ENCODE measurements at places on chromosomes 1 and 21.

GRCh38 chr1:200258447-200259375 lies 151.1 kb downstream of the ZNF281 start:
- no peak for DNase-seq

GRCh38 chr1:21522525-21523038 lies 13.4 kb downstream of the ALPL start:
- no peak for DNase-seq

DNA sequence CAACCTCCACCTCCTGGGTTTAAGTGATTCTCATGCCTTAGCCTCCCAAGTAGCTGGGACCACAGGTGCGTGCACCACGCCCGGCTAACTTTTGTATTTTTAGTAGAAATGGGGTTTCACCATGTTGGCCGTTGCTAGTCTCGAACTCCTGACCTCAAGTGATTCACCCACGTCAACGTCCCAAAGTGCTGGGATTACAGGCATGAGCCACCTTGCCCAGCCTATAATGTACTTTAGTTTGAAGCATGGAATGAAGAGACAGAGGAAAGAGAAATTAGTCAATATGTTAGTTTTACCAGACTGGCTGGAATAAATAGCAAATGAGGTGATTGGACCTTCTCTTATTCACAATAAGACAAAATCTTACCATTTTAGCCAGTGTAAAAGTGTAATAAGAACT lies 89.0 kb downstream of the GTF2B start:
- no peak for DNase-seq

GRCh38 chr21:26840912-26841311 lies 4.3 kb downstream of the ADAMTS1 start:
- DNase-seq: no peak

- no peak for DNase-seq
Measured at GRCh38 chr1:57424231-57425027, 569 bp upstream of the DAB1 start.

GRCh38 chr1:246801241-246802020 lies 77.2 kb downstream of the SCCPDH start:
- DNase-seq: no peak

DNA sequence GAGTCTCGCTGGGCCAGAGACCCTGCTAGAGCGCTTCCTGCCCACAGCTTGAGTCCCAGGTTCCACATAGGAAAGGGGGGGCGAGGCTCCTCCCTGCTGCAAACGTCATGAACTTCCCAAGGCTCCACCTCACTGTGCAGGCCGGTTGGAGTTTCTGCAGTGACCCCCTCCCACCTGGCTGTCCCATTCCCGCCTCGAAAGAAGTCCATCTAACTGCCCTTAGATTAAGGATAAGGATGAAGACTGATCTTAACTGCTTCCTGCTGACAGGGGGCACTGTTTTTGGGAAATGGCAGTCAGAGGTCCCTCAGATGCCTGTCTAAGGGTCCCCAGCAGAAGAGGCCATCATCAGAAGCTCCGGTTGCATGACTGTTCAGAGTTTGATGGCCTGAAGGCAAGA lies 62.7 kb downstream of the STUM start:
- no peak for DNase-seq

- DNase-seq: no peak
Measured at GRCh38 chr1:102776071-102776470, 332.3 kb downstream of the COL11A1 start.

- DNase-seq: no peak
Measured at GRCh38 chr1:208410409-208410808, 166.2 kb upstream of the PLXNA2 start.

- DNase-seq: no peak
Measured at GRCh38 chr1:213266983-213267772, 216.1 kb downstream of the RPS6KC1 start.

DNA sequence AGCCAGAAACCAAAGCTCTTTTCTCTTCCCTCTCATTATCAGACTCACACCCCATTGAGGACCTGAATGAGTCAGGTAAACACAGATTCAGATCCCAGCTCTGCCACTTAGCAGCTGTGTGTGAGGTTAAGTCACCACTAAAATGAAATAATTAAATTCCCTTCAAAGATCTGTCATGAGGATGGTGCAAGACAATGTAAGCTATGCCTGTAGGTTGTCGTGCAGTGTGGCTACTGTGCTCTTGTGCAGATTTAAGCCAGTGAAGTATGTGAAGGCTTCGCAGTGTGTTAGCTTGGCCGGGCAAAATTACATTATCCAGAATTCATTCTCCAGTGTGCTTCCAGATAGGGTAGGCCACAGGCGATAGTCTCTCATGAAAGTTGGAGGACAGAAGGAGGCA lies 13.6 kb downstream of the UBL4B start:
- no peak for DNase-seq

- DNase-seq: no peak
Measured at GRCh38 chr1:230141021-230141648, 74.1 kb downstream of the GALNT2 start.

DNA sequence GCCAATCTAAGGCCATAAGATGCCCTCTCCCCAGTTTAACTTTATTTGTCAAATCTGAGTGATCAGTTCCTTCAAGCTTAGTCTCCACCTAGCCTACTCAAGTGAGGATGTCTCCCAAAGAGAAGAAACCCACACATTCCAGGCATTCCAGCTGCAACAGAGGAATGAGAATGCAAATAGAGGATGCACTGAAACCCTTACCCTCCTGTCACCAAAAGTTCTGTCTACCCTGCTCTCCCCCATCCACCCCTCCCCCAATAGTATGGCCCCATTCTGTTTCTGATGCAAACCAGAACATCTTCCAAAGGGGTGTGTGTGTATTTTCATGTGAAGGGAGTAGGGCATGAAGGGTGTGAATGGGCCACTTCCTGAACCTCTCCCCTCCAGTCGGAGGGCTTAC lies 3.0 kb downstream of the DUSP23 start:
- no peak for DNase-seq

DNA sequence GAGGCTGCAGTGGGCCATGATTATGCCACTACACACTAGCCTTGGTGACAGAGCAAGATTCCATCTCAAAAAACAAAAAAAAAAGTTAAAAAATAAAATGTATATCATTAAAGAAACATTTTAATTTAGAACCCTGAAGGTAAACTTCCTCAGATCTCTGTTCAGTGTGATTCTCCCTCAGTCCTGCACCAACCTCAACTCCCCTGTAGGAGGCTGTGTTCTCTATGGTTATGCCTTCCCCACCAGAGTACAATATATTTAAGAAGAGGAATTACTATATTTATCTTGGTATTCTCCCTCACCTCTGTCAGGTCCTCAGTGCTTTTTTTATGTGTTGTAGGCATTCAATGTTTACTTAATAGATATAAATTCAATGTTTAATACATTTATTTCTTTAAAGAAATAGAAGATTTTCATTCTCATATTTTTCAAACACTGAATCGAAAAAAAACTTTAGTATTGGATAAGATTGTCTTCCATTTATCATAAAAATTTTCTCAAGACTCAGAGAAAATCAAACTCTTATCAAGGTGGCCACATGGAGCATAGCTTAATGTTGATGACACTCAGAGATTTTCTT lies 4.8 kb upstream of the LRRC8B start:
- DNase-seq: peak; percentile 51

- DNase-seq: no peak
Measured at GRCh38 chr21:44985441-44986401, 45.9 kb downstream of the SLX9 start.

GRCh38 chr1:44405031-44405797 lies at the start of gene RNF220:
Gene RNF220, plus strand, starts transcription at chr1:44405255.
- DNase-seq: peak; percentile 44

- DNase-seq: no peak
Measured at GRCh38 chr1:198199105-198199504, 42.3 kb downstream of the NEK7 start.

DNA sequence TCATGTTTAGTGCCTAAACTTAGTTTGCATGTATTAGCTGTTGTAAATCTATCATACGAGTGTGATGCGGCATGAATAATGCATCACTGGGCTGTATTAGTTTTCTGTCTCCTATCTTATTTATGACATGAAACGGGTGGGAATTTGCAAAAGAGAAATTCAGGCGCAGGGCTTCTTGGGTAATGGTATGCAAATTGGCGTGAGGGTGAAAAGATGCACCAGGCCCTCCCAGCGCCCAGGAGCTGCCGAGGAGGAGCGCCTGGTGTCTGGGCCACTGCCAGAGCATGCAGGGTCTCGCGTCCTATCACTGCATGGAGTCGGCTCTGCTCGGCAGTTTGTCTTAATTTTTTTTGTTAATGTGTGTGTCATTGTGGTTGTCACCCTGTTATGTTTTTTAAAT lies 82.9 kb upstream of the ACTL8 start:
- no peak for DNase-seq

DNA sequence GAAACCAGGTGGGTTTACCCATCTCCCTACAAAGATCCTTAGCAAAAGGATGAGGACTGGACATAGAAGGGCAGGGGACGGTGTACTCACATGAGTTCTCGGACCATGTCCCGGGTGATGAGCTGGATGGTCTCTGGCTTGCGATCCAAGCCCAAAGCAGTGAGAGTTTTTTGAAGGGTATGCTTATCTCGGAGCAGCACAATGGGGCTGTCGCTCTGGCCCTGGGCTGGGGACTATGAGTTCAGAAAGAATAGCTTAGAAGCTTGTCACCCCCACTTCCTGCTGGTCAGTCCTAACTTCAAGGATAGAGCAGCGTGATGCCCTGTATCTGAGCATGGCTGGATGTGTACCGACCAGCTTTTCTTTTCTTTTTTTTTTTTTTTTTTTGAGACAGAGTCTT lies 9.6 kb downstream of the CFAP45 start:
- DNase-seq: no peak

- DNase-seq: no peak
Measured at GRCh38 chr1:71706029-71706671, 576.2 kb downstream of the NEGR1 start.

GRCh38 chr1:4531842-4532241 lies 122.6 kb upstream of the AJAP1 start:
- no peak for DNase-seq

Measured in stimulated activated CD4-positive, alpha-beta T cell treated with anti-CD3 and anti-CD28 coated beads, Interleukin-4, amount 100 ng/mL, for 4 hours (primary cell).